ENCODE measurements at places on chromosomes 7 and 10. TPM values are rescaled to one million over a fixed set of nuclear protein-coding genes. Genes with fewer than 3 reads are reported as not detected.

The PON1 gene
- total RNA-seq = not detected

The CDC14C gene
- 0.09 TPM for total RNA-seq

The PLPP4 gene
- total RNA-seq = 11.7 TPM

The CACNB2 gene
- total RNA-seq = not detected

The BTBD16 gene
- not detected for total RNA-seq

The SFXN3 gene
- total RNA-seq = 78.0 TPM

The GPR85 gene
- 7.0 TPM for total RNA-seq

The ADAM8 gene
- total RNA-seq = 0.31 TPM

The PTN gene
- 11.9 TPM for total RNA-seq

The OR2A7 gene
- not detected for total RNA-seq

The NME8 gene
- total RNA-seq = not detected

The DNAAF5 gene
- 79.0 TPM for total RNA-seq

- DNase-seq = no peak
These were observed 767.9 kb downstream of the GRID1 start for GRCh38 chr10:85598646-85599045.

DNA sequence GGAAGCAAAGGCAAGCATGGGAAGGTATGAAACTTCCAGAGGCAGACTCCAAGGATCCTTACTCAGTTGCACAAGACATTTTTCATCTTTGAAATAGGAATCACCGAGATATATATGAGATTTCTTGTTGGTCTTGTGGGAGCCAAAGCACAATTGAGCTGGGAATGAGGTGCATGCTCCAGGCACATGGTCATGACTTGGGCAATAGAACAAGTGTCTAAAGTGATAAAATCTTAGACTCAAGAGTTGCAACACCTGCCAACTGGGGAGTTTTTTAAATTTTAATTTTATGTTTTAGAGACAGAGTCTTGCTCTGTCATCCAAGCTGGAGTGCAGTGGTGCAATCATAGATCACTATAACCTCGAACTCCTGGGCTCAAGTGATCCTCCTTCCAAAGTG lies 169.5 kb upstream of the ADCY1 start:
- DNase-seq = no peak

- DNase-seq = no peak
These were observed 40.3 kb upstream of the BHLHA15 start for GRCh38 chr7:98170966-98171365.

GRCh38 chr10:13039761-13040160 lies 38.2 kb upstream of the CCDC3 start:
- no peak for DNase-seq

DNA sequence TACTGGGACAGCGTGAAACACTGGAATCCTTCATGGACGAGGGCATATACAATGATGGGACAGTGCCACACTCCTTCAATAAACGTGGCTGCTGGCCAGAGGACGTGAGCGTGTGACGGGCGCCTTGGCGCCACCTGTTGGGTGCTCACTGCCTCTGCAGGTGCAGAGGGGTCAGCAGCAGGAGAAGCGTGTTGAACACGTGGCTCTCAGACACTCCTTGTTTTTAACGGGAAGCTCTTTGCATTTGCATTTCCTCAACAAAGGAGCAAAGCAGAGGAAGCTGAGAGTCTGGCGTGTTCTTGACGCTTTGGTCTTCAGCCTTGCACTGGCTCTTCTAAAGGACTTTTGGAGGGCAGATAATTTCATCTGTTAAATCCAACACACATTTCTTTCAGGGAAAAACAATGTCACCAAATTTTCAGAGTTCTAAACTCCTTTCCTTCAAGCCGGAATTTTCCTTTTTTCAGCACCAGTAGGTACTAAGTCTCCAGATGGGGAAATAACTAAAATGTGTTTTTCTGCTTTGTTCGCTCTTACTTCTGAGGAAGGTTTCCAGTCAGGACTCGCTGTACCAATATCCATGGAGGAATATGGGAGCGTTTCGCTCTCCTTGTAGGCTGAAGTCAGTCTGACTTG lies 2.9 kb upstream of the GET4 start:
- DNase-seq = peak; percentile 88

DNA sequence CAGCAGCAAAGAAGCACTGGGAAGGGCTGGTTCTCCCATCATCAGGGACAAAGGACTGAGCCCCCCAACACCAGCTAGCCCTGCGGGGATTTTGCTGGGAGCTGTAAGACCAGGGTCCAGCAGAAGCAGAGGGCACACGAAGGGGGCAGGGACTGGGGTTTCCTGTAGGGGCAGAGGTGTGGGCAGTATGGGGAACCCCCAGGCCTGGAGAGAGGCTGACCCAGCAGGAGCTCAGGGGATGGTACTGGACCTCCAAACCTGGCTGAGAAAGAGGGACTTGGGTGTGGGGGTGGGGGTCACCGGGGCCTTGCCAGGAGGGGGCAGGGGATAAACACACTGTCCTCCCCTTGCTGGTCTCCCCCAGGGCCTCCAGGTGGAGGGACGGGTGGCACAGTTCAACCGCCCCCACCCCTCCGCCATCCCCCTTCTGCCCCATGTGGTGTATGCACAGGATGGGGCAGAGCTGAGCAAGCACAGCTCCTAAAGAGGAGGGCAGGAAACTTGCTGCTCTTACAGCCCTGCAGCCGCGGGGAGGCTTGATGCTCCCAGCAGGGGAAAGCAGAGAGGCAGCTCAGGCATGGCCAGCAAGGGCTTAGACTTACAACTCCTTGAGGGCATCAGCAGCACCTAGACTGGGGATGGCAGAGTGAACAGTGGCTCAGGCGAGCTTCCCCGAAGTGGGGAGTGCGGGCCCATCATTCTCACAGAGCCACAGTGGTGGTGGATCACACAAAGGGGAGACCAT lies 12.4 kb upstream of the RET start:
- DNase-seq = no peak

- DNase-seq = no peak
These were observed 27.7 kb upstream of the INSIG1 start for GRCh38 chr7:155269766-155270585.

- DNase-seq = peak; percentile 57
These were observed 27.0 kb upstream of the JAZF1 start for GRCh38 chr7:28207486-28208158.

GRCh38 chr10:28254290-28254985 lies 48.4 kb downstream of the MPP7 start:
- DNase-seq = peak; percentile 90

GRCh38 chr10:128233422-128233821 lies 107.2 kb upstream of the MKI67 start:
- DNase-seq = no peak

DNA sequence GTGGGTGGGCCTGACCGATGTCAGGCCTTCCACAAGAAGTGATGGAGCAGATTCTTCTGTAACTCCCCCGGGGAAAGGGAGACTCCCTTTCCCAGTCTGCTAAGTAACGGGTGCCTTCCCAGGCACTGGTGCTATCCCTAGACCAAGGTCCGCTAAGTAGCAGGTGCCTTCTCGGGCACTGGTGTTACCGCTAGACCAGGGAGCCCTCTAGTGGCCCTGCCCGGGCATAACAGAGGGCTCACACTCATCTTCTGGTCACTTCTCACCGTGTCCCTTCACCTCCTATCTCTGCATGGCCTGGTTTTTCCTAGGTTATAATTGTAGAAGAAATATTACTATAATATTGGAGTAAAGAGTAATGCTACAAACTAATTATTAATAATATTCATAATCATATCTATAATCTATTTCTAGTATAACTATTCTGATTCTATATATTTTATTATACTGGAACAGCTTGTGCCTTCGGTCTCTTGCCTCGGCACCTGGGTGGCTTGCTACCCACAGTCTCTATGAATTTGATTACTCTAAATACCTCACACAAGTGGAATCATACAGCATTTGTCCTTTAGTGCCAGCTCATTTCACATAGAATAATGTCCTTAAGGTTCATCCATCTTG lies 1378.7 kb downstream of the XPNPEP1 start:
- peak; percentile 82 for DNase-seq

DNA sequence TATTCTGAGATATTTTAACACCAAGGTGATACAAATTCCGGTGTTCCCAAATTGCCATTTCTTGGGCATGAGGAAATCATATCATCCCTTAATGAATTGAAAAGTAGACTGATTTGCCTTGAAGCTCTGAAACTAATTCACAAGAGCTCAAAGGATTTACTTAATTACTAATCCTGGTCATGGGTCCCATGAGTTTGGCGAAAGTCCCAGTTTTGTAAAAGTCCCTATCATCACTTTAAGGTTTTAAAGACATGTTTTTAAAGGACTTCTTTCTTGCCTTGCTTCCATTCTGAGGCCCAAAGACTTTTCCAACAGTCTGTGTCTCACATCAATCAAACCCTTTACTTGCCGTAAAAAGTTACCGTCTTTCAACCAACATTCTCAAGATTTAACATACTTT lies 377.9 kb downstream of the DNAJB9 start:
- DNase-seq = no peak

GRCh38 chr10:62540389-62540788 lies 166.2 kb downstream of the ZNF365 start:
- no peak for DNase-seq

DNA sequence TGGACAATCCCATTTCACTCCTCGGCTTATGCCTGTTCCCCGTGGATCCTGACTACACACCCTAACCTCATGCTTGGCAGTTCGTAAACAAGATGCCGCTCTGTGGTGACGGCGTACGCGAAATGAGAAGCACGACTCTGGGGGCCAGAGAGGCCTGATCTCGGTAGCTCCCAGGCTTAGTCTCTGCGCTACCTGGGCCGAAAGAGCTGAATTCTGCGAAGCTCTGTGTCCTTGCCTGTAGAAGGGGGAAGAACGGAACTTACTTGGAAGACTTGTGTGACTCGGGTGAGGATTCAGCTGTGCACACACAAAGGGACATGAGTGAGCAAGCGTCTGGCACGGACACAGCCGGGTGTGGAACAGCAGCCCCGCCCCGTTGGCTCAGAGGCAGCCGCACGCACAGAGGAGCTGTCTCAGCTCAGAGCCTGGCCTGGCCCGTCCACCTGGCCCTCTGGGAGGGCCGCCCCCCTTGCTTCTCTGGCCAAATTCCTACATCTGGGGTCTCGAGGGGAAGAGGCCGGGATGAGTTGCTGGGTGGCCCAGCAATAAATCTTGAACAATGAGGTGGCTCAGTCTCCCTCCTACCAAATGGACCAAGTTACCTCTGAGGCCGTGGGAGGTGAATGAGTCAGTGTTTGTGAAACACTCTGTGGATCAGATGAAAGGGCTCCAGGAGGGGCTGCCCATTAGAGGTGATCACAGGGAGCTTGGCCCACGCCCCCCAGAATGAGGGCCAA lies 83.8 kb downstream of the PDGFA start:
- DNase-seq = peak; percentile 53

DNA sequence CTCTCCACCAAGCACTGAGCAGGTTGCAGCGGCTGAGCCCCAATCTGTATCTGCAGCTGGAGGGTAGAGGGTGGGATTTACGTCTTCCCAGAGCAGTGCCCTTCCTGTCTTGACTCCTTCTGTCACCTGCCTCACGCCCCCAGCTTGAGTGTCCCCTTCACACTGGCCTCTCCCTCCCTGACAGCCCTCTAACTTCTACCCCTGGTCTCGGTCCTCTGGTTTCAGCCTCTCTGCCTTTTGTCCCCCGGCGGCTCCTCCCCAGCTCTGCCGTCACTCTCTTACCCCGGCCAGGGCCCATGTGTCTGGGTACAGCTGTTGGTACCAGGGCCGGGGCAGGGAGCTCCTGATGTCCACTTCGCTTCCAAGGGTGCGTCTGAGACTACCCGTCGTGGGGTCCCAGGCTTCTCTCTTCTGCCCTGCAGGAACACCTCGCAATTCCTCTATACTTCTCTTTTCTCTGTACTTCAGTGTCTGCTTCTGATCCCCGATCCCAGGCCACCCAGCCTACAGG lies 654 bp downstream of the MUC3A start:
- DNase-seq = no peak

- peak; percentile 32 for DNase-seq
These were observed 236.3 kb upstream of the ANKRD30A start for GRCh38 chr10:36888925-36889573.

GRCh38 chr10:34670081-34670480 lies 145.0 kb downstream of the PARD3 start:
- no peak for DNase-seq

GRCh38 chr7:44145969-44146911 lies 5.1 kb upstream of the MYL7 start:
- DNase-seq = no peak

DNA sequence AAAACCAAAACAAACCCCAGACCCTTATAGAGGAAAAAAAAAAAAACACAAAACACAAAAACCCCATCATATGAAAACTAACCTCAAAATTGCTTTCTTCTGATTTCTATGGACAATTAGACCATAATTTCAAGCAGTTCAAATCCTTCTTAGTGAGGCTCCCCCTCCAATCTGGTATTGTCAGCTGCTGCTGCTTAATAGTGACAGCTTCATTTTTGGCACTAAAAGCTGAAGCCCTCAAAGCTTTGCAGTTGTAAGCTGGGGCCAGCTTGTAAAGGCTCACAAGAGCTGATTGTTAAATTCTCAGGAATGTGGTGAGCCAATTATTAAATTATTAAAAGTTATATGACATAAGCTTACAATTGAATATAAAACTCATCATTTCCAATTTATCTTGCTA lies 21.9 kb downstream of the ATXN7L1 start:
- no peak for DNase-seq

DNA sequence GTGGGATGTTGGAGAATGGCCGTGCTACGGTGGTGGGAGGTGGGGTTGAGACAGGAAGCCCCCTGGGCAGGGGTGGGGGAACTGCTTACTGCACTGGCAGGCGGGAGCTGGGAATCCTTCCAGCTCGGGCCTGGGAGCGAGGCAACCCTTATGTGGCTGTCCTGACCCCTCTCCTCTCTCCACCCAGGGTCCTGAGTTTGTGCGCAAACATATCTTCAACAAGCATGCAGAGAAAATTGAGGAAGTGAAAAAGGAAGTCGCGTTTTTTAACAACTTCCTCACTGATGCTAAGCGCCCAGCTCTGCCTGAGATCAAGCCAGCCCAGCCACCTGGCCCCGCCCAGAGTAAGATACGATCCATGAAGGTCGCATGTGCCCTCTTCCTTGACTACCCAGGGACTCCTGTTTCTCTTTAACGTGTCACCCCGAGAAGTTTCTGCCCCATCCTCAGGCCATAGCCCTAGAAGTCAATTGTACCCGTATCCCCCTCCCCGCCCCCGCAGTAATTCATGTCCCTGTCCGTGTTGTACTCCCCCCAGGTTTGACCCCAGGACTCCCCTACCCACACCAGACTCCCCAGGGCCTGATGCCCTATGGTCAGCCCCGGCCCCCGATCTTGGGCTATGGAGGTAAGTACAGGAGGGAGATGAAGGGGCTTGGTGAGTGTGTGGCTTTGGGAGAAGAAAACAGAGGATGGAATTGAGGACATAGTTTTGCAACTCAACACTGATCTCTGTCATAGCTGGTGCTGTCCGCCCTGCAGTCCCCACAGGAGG lies 1.8 kb downstream of the UFSP1 start:
- DNase-seq = no peak

- no peak for DNase-seq
These were observed 376.2 kb upstream of the SEMA3C start for GRCh38 chr7:81294897-81295515.

DNA sequence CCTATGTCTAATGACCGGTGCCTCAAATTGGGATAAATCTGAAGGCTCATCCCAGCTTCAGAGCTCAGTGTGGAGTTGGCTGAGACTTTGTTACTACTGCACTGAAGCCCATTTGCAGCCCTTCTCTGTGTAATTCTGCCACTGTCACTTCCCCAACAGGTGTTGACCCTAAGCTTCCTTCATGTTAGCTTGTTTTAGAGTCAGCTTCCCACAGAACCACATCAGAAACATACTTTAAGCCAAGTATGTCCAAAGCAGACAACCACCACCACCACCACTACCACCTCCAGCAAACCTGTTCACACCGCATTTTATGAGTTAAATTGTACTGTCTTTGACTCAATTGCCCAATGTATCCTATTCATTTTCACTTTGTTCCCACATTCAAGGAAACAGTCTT lies 25.2 kb upstream of the GNAT3 start:
- no peak for DNase-seq

GRCh38 chr10:59276919-59277318 lies 85.4 kb downstream of the FAM13C start:
- DNase-seq = no peak

All from A172 (cell line).